ENCODE measurements at places on chromosomes 13 and 19. TPM values are rescaled to one million over a fixed set of nuclear protein-coding genes. Genes with fewer than 3 reads are reported as not detected.
A peak's percentile ranks its signal among the peaks of the same experiment; 100 is the strongest.

GRCh38 chr13:109191413-109191812 is 562.0 kb downstream of the MYO16 start:
- H3K4me1 ChIP-seq = no peaks in the 10 kb centered on the region
- peaks cover 9% of the 10 kb centered on the region for H3K27me3 ChIP-seq
- H3K4me3 ChIP-seq = no peak overlapping the region
- no peaks in the 10 kb centered on the region for H3K36me3 ChIP-seq
- no peak for DNase-seq

DNA sequence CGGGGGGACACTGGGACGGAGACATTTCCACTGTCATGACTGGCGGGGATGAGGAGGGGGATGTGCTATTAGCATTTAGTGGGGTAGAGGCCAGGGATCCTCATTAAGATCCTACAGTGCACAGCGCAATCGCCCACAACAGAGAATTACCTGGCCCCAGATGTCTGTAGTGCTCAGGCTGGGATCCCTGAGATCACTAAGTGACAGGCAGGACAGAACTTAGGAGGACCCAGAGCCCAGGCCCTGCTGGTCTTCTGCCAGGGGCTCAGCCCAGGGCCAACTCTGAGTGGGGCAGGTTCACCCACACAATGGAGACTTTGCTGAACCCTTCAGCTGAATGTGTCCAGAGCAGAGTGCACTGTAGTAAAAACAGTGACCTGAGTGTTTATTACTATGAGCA is 4.6 kb downstream of the RANBP3 start:
- H3K4me3 ChIP-seq = no peak overlapping the region
- peaks cover 53% of the 10 kb centered on the region for H3K36me3 ChIP-seq
- DNase-seq = no peak
- peak overlapping the region; percentile 18 for H3K27ac ChIP-seq
- peaks cover 74% of the 10 kb centered on the region for H3K4me1 ChIP-seq
- H3K27me3 ChIP-seq = no peaks in the 10 kb centered on the region

The ICAM4 gene
- 0.36 TPM for total RNA-seq

GRCh38 chr13:105502193-105502592 is 1033.3 kb downstream of the EFNB2 start:
- no peaks in the 10 kb centered on the region for H3K36me3 ChIP-seq
- no peaks in the 10 kb centered on the region for H3K4me1 ChIP-seq
- H3K27ac ChIP-seq = no peak overlapping the region
- no peak for DNase-seq

DNA sequence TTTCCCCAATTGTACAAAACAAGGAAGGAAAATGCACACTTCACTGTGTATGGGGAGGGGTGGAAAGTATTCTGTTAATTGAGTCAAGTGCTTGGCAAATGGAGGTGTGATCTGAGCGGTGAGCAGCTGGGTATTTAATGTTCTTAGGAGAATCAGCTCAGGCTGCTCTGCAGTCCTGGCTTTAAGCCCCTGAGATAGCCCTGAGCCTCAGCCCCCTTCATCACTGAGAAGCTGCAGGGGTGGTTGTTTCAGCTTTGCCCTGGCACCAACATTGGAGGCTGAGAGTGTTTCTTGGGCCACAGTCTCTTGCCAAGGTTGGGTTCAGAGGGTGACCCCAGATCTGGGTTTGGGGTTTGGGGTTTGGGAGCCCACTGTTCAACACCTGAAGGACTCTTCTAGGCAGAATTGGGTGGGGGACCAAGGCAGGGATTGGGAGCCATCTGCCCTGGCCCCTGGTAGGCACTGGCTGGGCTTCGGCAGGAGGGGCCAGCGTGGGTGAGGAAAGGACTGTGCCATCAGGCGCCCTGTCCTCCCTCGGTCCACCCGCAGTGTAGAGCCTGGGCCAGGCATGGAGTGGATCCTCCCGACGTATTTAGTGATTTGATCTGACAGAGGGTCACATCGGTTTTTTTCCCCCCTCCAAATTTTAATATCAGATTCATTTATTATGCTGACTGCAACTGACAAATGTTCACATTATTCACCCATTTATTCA is 66.7 kb upstream of the ZNF536 start:
- H3K27me3 ChIP-seq = peaks cover 1% of the 10 kb centered on the region
- H3K36me3 ChIP-seq = no peaks in the 10 kb centered on the region
- no peak overlapping the region for H3K27ac ChIP-seq
- H3K4me3 ChIP-seq = no peak overlapping the region
- H3K4me1 ChIP-seq = no peaks in the 10 kb centered on the region

GRCh38 chr13:31913459-31913858 is 118.1 kb upstream of the FRY start:
- no peak overlapping the region for H3K27ac ChIP-seq
- DNase-seq = no peak
- no peaks in the 10 kb centered on the region for H3K27me3 ChIP-seq
- no peak overlapping the region for H3K4me3 ChIP-seq
- no peaks in the 10 kb centered on the region for H3K4me1 ChIP-seq

The ZNF470 gene
- 6.7 TPM for total RNA-seq

- H3K4me1 ChIP-seq = no peaks in the 10 kb centered on the region
- peaks cover 4% of the 10 kb centered on the region for H3K27me3 ChIP-seq
- H3K36me3 ChIP-seq = no peaks in the 10 kb centered on the region
- no peak for DNase-seq
- H3K27ac ChIP-seq = no peak overlapping the region
- H3K4me3 ChIP-seq = no peak overlapping the region
These were observed 73.1 kb upstream of the OLFM4 start for GRCh38 chr13:52955472-52955874.

DNA sequence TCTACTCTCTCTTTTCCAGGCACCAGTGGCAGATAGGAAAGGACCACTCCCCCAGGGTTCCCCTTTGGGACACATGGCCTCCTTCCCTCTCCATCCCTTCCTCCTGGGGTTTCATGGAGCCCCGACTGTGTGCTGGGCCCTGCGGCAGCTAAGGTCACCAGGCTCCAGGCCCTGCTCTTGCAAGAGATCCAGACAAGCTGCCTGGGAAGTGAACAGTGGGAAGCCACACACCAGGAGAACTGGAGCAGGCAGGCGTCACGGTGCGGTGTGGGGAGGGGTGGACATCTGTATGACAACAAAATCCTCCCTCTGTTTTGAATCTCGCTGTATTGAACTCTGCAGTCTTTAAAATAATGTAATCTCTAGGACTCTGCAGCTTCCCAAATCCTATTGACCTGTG is 330.1 kb downstream of the UQCRFS1 start:
- no peaks in the 10 kb centered on the region for H3K4me1 ChIP-seq
- no peaks in the 10 kb centered on the region for H3K36me3 ChIP-seq
- DNase-seq = no peak
- H3K4me3 ChIP-seq = no peak overlapping the region

The RPS19 gene
- total RNA-seq = 3,454 TPM

GRCh38 chr19:54677217-54677616 is 14.4 kb downstream of the LILRB4 start:
- H3K36me3 ChIP-seq = no peaks in the 10 kb centered on the region
- H3K27ac ChIP-seq = no peak overlapping the region
- H3K4me1 ChIP-seq = no peaks in the 10 kb centered on the region
- peaks cover 7% of the 10 kb centered on the region for H3K27me3 ChIP-seq
- H3K4me3 ChIP-seq = no peak overlapping the region

- no peaks in the 10 kb centered on the region for H3K27me3 ChIP-seq
- no peak overlapping the region for H3K27ac ChIP-seq
- no peak overlapping the region for H3K4me3 ChIP-seq
These were observed 278.0 kb downstream of the DACH1 start for GRCh38 chr13:71589032-71589431.

DNA sequence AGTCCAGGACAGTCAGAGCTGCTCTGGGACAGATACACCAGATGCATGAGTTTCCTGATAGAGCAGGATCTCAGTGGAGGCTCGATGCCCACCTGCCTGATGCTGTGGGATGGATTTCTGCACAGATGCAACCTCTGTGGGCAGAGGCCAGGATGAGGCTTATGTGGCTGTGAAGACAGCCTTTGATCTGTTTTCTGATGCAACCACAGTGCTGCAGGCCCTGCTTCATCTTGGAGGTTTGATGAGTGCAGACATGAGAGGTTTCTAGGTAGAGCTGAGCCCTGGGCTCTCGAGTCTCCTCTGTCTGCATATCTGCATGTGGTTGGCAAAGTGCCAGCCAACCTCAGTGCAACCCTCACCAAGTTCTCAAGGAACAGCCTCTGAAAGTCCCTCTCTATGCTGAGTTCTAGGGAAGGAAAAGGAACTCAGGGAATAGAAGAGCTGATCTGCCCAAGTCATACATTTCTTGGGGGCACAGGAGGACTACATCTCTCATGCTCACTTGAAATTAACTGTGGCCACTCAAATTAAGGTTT is 23.1 kb upstream of the TSHZ3 start:
- H3K4me1 ChIP-seq = peaks cover 18% of the 10 kb centered on the region
- peak; percentile 38 for DNase-seq
- no peaks in the 10 kb centered on the region for H3K36me3 ChIP-seq
- H3K4me3 ChIP-seq = no peak overlapping the region
- no peak overlapping the region for H3K27ac ChIP-seq

The KCNJ14 gene
- 1.3 TPM for total RNA-seq

GRCh38 chr19:1813192-1814182 is 1.4 kb upstream of the ATP8B3 start:
- no peaks in the 10 kb centered on the region for H3K27me3 ChIP-seq
- no peak for DNase-seq

DNA sequence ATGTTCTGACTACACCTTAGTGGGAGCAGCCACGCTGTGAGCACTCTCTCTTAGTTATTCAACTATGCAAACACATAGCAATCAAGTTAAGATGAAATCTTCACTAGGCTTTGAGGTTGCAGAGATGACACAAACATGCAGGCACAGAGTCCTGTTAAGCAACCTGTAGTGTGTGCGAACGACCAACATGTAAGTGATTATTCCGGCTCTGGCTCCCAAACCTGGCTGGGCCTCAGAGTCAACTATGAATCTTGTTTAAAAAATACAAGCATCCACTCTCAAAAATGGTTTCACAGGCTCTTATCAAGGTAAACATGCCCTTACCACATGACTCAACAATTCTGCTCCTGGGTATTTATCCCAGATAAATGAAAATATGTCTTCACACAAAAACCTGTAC is 91.4 kb downstream of the IRS2 start:
- peaks cover 3% of the 10 kb centered on the region for H3K4me1 ChIP-seq
- no peak overlapping the region for H3K4me3 ChIP-seq
- no peak overlapping the region for H3K27ac ChIP-seq
- DNase-seq = no peak
- no peaks in the 10 kb centered on the region for H3K36me3 ChIP-seq
- no peaks in the 10 kb centered on the region for H3K27me3 ChIP-seq

The THSD1 gene
- 0.31 TPM for total RNA-seq

The DBP gene
- 13.1 TPM for total RNA-seq

DNA sequence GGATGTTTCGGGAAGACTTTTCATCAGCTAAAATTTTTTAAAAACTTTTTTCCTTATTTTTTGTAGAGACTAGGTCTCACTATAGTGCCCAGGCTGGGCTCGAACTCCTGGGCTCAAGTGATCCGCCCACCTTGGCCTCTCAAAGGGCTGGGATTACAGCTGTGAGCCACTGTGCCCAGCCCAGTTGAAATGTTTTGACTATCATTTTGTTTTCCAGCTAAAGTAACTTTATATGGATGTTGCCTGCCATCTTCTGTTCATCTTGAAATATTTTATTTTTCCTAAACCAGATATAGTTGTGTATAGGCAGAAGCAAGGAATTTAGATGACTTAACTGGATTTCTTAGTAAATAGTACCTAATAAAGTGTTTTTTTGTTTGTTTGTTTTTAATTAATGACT is 7.0 kb downstream of the CAB39L start:
- no peaks in the 10 kb centered on the region for H3K36me3 ChIP-seq
- no peaks in the 10 kb centered on the region for H3K27me3 ChIP-seq
- DNase-seq = no peak
- peaks cover 5% of the 10 kb centered on the region for H3K4me1 ChIP-seq
- no peak overlapping the region for H3K27ac ChIP-seq

The FCAR gene
- not detected for total RNA-seq

DNA sequence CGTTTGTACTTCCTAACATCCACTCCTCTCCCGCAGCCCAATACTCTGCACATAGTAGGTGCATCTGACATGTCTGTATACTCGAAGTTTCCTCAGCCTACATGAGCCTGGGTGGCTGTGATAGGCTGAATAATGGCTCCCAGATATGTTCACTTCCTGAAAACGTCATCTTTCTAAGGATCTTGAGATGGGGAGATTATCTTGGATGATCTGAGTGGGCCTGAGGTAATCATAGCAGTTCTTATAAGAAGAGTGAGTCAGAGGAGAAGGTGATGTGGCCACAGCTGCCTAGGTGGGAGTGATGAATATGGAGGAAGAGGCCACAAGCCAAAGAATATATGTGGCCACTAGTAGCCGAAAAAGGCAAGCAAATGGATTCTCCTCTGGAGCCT is 84.2 kb downstream of the AKAP11 start:
- H3K4me1 ChIP-seq = peaks cover 61% of the 10 kb centered on the region
- H3K27ac ChIP-seq = peak overlapping the region; percentile 97
- H3K4me3 ChIP-seq = peak overlapping the region; percentile 70
- peaks cover 16% of the 10 kb centered on the region for H3K36me3 ChIP-seq
- DNase-seq = peak; percentile 59

GRCh38 chr19:34731019-34731829 is 2.8 kb upstream of the ZNF181 start:
- H3K4me1 ChIP-seq = peaks cover 23% of the 10 kb centered on the region
- peaks cover 9% of the 10 kb centered on the region for H3K27me3 ChIP-seq
- H3K4me3 ChIP-seq = no peak overlapping the region
- H3K36me3 ChIP-seq = peaks cover 13% of the 10 kb centered on the region
- H3K27ac ChIP-seq = no peak overlapping the region

GRCh38 chr19:54430306-54431254 is 15.3 kb downstream of the TTYH1 start:
- peak overlapping the region; percentile 24 for H3K4me3 ChIP-seq
- H3K27me3 ChIP-seq = peaks cover 19% of the 10 kb centered on the region
- H3K36me3 ChIP-seq = no peaks in the 10 kb centered on the region
- DNase-seq = peak; percentile 64
- peaks cover 10% of the 10 kb centered on the region for H3K4me1 ChIP-seq
- H3K27ac ChIP-seq = no peak overlapping the region

GRCh38 chr19:15402411-15403150 is 16.2 kb downstream of the AKAP8L start:
- H3K36me3 ChIP-seq = peaks cover 16% of the 10 kb centered on the region
- H3K27ac ChIP-seq = no peak overlapping the region
- H3K27me3 ChIP-seq = no peaks in the 10 kb centered on the region
- H3K4me3 ChIP-seq = no peak overlapping the region
- no peak for DNase-seq

The RASAL3 gene
- 85.8 TPM for total RNA-seq

GRCh38 chr19:41804336-41804735 is 7.9 kb downstream of the CEACAM3 start:
- no peak for DNase-seq
- no peaks in the 10 kb centered on the region for H3K36me3 ChIP-seq
- H3K4me1 ChIP-seq = peaks cover 21% of the 10 kb centered on the region
- H3K4me3 ChIP-seq = no peak overlapping the region
- peak overlapping the region; percentile 62 for H3K27ac ChIP-seq

DNA sequence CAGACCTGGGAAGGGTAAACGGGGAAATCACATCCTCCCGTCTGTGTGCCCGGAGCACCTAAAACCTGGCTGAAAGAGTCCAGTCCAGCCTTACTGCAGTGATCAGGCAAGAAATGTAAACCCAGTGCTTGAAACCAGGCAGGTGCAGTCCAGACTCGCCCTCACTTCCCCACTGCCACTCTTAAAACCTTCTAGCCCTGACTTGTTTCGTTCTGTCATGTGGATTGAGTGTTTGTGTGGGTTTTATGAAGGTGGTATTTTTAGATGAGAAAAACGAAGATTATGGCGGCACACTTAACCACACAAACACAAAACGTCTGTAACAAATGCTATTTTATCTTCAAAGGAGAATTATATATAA is 839 bp upstream of the CKAP2 start:
- H3K36me3 ChIP-seq = peaks cover 22% of the 10 kb centered on the region
- DNase-seq = peak; percentile 31
- peak overlapping the region; percentile 91 for H3K4me3 ChIP-seq
- peak overlapping the region; percentile 99 for H3K27ac ChIP-seq

Data from activated CD8-positive, alpha-beta T cell treated with anti-CD3 and anti-CD28 coated beads for 36 hours (primary cell).